Breast epithelium (tissue), 4 donors: ENCODE measurements at places on chromosomes 3 and 15. TPM values are rescaled to one million over a fixed set of nuclear protein-coding genes. Genes with fewer than 3 reads are reported as not detected.
A peak's percentile ranks its signal among the peaks of the same experiment; 100 is the strongest.

GRCh38 chr3:103787879-103788278 is 1353.1 kb downstream of the ZPLD1 start:
- no peak for DNase-seq

DNA sequence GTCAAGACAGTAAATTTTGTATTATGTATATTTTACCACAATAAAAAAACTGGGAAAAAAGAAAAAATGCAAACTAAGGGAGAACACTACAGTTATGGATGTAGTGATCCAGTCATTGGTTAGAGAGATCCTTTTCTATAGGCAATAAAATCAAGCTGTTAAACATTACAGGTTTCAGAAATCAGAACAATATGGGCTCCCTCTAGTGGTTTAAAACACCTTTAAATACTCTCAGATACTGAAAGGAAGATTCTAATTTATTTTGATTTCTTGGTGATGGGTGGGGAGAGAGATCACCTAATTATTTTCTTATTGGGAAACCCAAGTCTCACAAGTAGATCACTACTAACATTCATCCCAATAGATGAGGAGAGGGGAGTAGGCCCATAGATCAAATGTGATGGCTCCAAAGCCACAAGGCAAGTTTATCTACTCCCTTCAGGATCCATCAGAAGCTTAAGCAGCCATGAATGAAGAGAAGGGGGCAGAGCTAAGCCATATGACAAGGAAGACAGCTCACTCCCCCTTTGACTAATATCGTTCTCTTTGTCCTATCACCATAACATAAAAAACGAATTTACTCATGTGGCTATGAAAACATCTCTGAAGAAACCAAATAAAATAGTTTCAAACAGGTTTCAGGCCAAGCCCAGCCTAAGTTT is 118.6 kb downstream of the ANO10 start:
- no peak for DNase-seq

GRCh38 chr3:88231207-88231606 is 81.4 kb downstream of the C3orf38 start:
- no peak for DNase-seq

DNA sequence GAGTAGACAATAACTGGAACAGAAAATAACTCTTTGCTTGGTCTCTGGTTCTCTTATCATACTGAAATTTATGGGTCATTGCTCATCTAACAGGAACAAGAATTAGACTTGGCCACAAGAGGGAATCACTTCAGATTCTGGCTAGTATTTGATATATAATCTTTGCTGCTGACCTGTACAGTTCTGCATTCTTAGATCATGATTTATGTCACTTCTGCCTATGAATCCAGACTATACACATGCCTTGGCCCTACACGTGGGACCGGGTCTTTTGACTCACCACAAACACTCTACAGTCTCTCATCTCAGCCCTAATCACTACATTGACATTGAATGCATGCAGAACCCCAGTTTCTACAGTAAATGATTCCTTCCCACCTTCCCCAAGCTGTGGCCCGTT is 162.5 kb upstream of the SOX2 start:
- no peak for DNase-seq

DNA sequence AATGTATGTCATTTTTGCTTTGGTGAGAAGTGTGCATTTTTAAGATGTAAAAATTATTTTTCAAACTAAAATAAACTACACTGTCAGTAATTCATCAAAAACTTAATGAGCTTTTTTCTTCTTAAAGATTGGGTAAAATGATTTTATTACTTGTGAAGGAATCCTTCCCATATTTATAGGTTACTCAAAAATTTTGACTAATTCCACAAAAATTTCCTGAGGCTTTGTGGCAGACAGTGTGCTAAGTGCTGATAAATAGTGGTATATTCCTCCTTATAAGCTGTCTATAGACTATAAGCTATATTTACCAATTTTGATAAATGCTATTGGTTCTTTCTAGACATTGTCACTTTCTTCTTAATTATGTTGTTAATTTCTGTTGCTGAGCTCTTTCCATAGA is 284.5 kb upstream of the SEMA6D start:
- no peak for DNase-seq

DNA sequence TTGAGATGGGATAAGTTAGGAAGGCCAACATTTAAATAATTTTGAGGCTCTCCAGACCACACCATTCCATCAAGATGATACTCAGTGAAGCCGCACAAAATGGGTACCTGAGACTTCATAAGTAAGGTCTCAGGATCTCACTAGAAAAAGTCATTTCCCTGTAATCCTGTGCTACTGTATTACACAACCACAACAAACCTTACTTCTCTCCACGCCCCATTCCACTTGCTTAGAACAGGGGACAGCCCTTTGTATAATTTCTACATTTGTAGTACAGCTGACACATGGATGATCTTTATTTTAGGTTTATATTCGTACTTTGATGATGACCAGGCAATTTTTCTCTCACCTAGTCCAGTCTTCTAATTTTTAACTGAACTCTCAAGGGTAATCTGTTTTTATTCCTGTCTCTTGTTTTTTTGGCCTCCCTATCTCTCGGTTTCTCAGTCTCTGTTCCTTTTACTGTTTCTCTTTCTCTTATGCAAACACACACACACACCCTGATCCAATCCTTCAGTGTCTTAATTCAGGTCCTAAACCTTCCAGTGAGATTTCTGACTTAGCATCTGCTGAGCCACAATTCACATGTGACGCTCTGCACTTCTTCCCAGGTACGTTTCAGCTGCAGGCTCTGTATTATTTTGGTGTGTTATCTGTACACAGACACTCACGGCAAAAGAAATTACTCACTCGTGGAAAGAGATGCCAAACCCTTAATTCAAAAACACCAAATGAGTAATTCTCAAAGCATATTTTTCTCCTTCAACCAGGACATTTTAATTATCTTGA is 223.2 kb upstream of the THBS1 start:
- DNase-seq = no peak

GRCh38 chr3:185986198-185986777 is 48.5 kb upstream of the TRA2B start:
- DNase-seq = no peak

- no peak for DNase-seq
Observed at GRCh38 chr3:98596541-98597500, 3.4 kb upstream of the CPOX start.

DNA sequence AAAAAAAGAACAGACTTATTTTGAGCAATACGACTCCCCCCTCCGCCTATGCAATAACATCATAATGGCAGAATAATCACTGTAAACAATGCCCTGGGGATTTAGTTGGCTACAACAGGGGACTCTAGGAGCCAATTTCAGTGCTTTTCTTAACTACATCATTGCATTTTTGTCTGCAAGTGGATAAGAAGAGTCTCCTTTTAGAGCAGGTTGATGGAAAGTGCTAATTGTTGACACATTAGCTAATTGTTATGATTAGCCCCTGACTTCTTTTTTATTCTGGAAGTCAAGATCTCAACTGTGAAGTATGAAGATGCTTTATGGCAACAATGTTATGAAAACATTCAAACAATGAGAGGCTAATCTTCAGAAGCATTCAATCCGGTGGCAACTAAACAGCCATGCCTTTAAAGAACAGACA is 121.2 kb downstream of the MECOM start:
- no peak for DNase-seq

GRCh38 chr3:154901278-154901677 is 178.8 kb upstream of the MME start:
- no peak for DNase-seq

GRCh38 chr3:184565421-184566211 is 4.0 kb downstream of the EPHB3 start:
- DNase-seq = peak; percentile 93

- DNase-seq = peak; percentile 87
Observed at GRCh38 chr15:20645956-20646355, 104.4 kb upstream of the GOLGA6L6 start.

GRCh38 chr3:153284282-153284938 is 122.4 kb downstream of the RAP2B start:
- DNase-seq = no peak

DNA sequence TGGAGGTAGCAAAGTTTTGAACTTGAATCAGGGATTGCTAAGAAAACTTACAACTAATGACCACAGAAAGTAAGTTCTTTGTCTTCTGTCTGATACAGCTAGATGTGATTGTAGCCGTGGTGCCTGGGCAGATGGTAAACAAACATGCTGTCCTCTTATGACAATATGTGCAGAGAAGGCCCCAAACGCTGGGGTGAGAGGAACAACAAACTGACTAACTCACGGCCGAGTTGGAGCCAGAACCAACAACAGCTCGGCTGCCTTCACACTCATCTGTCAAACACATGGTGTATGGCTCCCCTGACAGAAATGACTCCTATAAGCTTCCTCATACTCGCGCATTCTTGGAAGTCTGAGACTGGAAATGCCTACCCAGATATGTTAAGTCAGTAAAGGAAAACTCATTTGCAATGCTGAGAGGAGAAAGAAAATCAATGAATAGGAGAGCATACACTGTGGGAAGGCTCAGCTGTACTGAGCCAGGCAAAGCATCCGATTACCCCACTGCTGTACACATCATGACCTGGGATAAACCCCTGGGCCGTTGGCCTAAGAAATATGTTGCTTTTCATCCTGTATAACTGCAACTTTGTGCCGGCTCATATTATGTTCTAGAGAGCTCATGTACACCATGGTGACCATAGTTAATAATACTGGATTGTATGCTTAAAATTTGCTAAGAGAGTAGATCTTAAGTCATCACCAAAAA is 5.7 kb downstream of the THBS1 start:
- DNase-seq = no peak

GRCh38 chr15:72358650-72359171 is 17.1 kb downstream of the HEXA start:
- peak; percentile 86 for DNase-seq

GRCh38 chr3:186613637-186614265 is 891 bp downstream of the AHSG start:
- no peak for DNase-seq

- DNase-seq = no peak
Observed at GRCh38 chr3:94654096-94654495, 591.2 kb downstream of the NSUN3 start.

- DNase-seq = no peak
Observed at GRCh38 chr15:73607843-73608242, 25.3 kb downstream of the NPTN start.

- no peak for DNase-seq
Observed at GRCh38 chr15:50828610-50829206, 63.2 kb upstream of the SPPL2A start.

GRCh38 chr3:77699125-77699691 is 659.3 kb downstream of the ROBO2 start:
- no peak for DNase-seq

DNA sequence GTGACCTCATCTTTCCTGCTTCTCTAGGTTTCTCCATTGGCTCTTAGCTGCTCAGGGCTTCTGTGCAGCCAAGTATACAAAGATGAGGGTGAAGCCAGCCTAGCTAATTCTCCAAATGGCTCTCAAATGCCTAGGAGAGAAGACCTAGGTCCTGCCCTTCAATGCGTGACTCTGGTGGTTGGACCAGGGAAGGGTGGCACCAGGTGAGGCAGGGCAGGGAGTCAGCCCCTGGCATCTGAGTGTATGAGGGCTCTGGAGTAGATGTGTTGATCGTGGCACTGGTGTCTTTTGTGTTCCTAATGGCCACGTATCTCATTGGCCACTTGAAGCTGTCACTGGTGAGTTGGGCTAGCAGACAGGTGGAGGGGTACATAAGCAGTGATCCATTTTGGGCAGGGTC is 59.8 kb downstream of the PDIA5 start:
- DNase-seq = no peak

- no peak for DNase-seq
Observed at GRCh38 chr3:155497930-155498647, 204.6 kb upstream of the STRIT1 start.

Gene EIF2B5
- 37.3 TPM for total RNA-seq

Gene TARS3
- total RNA-seq = 32.8 TPM

Gene SH3GL3
- not detected for total RNA-seq

Gene NR2F2
- 22.9 TPM for total RNA-seq

Gene ALDH1A2
- 11.1 TPM for total RNA-seq

Gene CCNB2
- 0.29 TPM for total RNA-seq

Gene CADPS
- total RNA-seq = under 0.01 TPM

Gene MKRN2OS
- total RNA-seq = not detected

Gene ANKUB1
- not detected for total RNA-seq

Gene ACKR2
- total RNA-seq = 15.8 TPM

Gene TNIK
- 7.4 TPM for total RNA-seq

Gene GOLGA6B
- total RNA-seq = not detected

Gene ATP2B2
- total RNA-seq = not detected
